Astrocyte of the spinal cord (primary cell): ENCODE measurements at places on chromosomes 3 and 15.
A peak's percentile ranks its signal among the peaks of the same experiment; 100 is the strongest.

- DNase-seq: peak; percentile 96
These were observed 24.5 kb downstream of the MB21D2 start for GRCh38 chr3:192892981-192893700.

- DNase-seq: no peak
These were observed 63.6 kb upstream of the MBNL1 start for GRCh38 chr3:152205097-152205593.

GRCh38 chr3:55330355-55330754 is 156.8 kb downstream of the WNT5A start:
- peak; percentile 98 for DNase-seq

DNA sequence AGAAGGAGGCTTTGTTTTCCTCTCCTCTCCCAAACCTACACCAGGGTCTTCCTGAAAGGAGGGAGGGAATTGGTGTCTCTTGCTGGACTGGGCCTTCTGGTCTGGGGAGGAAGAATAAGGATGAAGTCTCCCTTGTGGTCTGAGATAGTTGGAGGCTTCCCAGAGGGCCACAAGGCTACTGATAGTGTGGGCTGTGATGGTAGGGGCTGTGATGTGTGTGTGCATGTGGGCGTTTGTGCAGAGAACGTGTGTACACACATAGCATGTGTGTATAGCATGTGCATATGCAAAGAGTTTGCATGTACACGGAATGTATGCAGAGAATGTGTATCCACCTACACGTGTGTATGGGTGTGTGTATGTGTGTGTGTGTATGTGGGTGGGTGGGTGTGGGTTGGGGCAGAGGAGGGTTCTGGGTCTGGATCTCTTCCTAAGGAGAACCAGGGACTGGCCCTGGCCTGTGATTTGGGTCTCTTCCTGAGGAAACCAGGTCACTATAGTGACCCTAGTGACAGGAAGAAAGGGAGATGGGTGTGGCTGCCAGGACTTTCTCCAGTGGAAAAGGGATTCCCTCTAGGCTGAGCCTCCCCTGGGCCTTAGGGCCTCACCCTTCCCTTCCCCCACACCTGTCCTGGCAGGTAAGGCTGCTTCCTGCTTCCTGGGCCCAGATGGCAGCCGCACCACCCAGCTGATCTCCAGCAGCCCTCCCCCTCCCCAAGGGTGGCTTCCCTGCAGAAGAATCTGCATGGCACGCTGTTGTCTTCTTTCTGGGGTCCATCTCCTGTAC is 1.7 kb downstream of the FLNB start:
- DNase-seq: no peak

- no peak for DNase-seq
These were observed 40.2 kb upstream of the UBE2E2 start for GRCh38 chr3:23162934-23163333.

DNA sequence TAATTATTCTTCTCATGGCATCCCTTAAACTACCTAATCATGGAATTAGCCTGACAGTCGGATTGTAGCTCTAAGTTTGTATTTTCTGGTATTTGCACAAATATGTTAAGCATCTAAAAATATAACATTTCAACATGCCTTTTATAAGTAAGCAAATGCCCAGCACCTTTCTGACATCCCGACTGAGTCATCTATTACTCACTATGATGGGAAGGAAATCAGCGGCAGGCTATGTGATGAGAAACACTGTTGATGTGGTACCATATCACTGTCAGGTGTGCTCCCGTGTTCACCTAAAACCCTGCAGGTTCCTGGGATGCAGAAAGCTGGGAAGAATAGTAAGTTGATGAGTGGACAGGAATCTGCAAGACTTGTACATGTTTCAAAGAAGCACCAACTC is 367.8 kb upstream of the IL12A start:
- DNase-seq: peak; percentile 73

DNA sequence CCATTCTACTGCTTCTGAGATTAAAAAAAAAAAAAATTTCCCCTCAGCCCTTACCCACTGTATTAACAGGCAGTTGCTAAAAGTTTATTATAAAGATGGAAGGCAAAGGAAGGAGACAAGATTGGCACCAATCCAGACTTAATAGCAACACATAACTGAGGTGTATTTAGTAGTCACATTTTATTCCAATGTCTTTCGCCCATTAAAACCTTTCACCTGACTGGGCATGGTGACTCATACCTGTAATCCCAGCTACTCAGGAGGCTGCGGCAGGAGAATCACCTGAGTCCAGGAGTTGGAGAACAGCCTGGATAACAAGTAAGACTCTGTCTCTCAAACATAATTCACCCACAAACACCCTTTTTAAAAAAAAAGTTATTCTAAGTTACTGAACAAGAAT is 4.4 kb downstream of the ACAP2 start:
- no peak for DNase-seq
